ENCODE measurements at places on chromosomes 2 and 18.

GRCh38 chr18:49645841-49646351, 84.0 kb downstream of the LIPG start:
- no peak for DNase-seq

DNA sequence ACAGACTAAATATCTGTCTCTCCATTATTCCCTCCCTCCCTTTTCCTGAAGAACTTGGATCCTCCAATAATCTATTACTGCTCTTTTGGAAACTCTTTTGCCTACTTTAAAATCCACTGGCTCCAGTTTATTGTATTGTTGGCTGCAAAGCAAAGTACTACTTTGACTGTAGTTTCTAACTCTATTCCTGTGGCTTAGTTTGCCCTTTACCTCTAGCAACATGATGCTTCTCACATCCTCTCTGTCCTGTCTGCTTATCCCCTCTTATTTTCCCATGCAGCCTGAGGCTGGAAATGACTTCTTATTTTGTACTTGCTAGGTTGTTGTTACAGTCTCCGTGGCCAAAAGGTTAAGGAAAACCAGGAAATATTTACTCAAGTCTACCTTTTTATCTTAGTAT, 26.8 kb downstream of the PDK1 start:
- DNase-seq, result no peak

- DNase-seq, result peak; percentile 55
Measured at GRCh38 chr2:95231723-95232122, 24.4 kb downstream of the ZNF892 start.

DNA sequence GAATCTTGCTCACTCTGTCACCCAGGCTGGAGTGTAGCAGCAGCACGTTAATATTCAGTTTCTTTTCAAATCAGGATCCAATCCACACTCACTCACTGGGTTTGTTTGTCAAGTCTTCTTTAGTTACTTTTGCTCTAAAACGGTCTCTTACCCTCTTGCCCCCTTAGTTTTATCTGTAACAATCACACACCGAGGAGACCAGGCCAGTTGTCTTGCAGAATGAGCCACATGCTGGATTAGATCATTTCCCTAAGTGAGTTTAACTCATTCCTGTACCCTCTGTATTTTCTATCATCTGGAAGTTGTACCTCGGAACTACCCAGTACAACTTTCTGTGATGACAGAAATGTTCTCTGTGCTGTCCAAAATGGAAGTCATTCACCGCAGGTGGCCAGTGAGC, 20.7 kb upstream of the TOGARAM2 start:
- DNase-seq, result no peak

DNA sequence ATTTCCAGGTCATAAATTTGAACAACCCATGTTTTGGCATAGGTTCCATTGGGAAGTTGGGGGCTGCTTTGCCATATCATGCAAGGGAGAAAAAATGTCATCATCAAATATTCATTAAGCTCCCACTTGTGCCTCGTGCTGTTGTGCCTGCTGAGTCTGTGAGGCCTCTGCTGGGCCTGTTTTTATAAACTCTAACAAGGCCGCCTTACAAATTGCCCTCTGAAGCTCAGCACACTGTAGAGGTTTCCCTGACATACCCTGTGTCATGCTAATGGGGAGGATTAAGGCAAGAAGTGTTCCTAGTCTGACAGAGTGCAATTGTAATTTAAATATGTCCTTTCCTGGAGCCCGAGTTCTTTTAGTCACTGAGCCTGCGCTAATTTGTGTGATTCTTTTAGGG, 17.6 kb downstream of the OSBPL6 start:
- no peak for DNase-seq
